8988T (cell line): ENCODE measurements at places on chromosomes 13 and 19.

GRCh38 chr19:11577451-11578257 lies at the start of gene ACP5:
Gene ACP5 (minus strand): TSS chr19:11577645. CDS start chr19:11577317, 328 bp downstream.
- DNase-seq = no peak

- no peak for DNase-seq
Measured at GRCh38 chr13:43441464-43441863, 345.3 kb downstream of the ENOX1 start.

GRCh38 chr19:17687141-17687856 lies 855 bp downstream of the UNC13A start:
- no peak for DNase-seq

DNA sequence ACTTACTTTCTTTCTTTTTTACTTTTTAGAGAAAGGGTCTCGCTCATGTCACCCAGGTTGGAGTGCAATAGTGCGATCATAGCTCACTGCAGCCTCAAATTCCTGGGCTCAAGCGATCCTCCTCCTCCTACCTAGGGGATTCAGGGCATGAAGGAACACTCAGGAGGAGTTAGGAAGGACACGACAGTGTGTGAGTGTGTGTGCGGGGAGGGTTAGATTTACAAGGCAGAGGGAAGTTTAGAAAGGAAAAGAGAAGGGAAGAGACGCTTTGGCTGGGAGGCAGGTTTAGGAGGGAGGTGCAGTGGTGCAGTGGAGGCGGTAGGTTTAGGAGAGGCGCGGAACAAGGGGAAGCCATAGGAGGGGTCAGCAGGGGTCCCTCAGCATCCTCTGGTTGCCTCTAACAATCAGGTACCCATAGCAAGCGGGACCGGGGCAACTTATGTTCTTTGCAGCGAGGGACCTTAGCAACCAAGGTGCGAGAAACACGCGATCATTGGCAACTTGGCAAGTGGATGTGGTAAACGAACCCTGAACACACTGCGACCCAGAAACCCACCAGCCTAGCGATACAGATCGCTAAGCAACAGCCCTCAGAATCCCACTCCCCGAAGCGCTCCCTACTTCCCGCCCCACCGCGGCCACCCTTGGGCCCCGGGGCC lies 501 bp downstream of the SIRT2 start:
- DNase-seq = no peak

DNA sequence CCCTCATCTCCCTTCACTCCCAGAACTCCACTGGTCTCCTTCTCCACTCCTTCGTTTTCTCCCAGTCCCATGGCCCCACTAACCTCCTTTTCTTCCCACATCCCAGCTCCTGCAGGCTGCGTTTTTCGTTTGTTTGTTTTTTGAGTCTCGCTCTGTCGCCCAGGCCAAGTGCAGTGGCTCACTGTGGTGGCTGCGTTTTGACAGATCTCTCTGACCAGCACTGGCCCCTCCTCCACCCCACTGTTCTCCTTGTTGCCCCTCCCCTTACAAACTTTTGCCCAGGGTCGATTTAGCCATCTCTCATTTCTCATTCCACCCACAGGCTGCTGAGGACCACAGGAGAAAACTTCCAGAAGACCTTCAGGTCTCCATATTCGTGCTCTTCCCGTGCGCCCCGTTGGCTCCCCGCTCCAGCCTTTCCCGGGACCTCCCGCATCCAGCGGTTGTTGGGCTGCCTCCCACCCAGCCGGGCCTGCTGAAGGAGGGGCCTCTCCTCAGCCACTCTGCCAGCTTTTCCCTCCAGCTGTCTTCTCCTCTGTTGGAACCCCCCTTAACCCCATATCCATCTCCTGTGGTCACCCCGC lies 40.6 kb upstream of the GJB6 start:
- no peak for DNase-seq

GRCh38 chr19:6693681-6694080 lies 23.7 kb upstream of the TNFSF14 start:
- DNase-seq = no peak

- DNase-seq = peak; percentile 87
Measured at GRCh38 chr19:16417660-16418596, 53.8 kb downstream of the EPS15L1 start.

DNA sequence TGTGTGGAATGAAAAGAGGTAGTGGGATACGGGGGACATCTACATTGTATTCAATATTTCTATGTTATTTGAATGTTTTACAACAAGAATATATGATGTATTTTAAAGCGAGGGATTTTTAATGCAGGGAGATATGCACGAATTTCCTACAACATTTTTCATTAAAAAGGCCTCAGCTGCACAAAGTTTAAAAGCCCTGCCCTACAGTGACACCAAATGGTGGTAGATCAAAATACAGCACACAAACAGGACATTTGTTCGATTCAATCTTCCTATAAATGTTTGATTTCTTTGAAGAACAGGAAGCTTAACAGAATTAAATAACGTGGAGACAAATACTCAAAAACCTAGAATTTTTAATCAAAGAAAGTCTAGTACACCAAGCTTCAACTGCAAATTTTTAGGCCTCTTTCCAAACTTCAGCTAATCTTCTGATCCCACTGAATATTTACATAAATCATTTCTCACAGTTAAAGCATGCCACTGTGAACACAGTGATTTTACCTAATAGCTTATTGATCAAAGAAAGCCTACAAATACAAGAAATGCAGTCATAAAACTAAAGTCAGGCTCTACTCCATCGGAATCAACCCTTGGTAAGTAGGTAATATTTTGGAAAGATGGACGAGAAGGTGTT lies 257.2 kb downstream of the DIAPH3 start:
- DNase-seq = no peak

- DNase-seq = no peak
Measured at GRCh38 chr19:55643887-55644176, 383 bp downstream of the ZNF581 start.

GRCh38 chr13:90553159-90553558 lies 794.3 kb upstream of the MIR17HG start:
- no peak for DNase-seq

DNA sequence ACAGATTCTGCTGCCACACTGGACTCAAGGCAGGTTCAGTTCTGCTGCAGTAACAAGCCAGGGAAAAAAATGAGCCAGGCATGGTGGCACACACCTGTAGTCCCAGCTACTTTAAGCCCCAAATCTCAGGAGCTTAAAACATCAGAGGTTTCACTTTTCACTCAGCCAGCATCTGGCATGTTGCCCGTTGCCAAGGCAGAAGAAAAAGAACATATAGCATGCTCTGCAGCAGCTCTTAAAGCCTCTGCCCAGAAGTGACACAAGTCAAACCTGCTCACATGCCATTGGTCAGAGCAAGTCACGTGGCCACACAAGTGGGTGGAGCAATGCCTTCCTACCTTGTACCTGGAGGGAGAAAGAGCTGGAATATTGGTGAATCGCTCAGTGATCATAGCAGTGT lies 14.7 kb upstream of the ADGRE5 start:
- DNase-seq = no peak

DNA sequence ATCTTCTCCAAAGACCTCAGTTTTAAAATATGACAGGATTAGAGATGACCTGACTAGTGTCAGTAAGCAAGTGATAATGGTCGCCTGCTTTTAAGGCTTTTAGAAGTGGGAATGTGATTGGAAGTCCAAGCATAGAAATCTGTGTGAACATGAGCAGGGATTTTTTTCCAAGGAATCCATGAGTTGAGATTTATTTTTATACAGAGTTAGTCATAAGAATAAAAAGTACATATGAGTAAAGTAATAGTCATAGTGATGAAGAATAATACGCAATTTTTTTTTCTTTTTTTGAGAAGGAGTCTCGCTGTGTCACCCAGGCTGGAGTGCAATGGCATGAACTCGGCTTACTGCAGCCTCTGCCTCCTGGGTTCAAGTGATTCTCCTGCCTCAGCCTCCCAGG lies 1.6 kb downstream of the ZNF546 start:
- DNase-seq = no peak

DNA sequence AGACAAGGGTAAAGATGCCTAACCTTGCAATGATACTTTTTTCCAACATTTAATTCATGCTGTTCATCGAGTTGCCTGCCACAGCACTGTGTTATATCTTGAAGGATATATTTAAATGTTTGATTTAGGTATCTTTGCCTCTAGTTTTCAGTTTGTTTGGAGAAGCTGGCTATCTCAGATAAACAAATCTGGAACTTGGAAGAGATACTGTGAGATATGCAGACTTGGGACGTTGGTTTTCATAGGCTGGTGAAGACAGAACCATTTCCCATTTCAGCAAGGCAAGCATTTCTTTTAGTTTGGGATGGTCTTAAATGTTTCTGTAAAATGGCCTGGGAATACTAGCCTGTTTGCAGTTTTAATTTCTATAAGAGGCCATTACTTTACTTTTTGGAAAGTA lies 3.3 kb downstream of the RNASEH2B start:
- no peak for DNase-seq
